ENCODE measurements at places on chromosomes 11 and 22.

GRCh38 chr11:96260067-96260511 is 82.9 kb downstream of the MAML2 start:
- DNase-seq = no peak

DNA sequence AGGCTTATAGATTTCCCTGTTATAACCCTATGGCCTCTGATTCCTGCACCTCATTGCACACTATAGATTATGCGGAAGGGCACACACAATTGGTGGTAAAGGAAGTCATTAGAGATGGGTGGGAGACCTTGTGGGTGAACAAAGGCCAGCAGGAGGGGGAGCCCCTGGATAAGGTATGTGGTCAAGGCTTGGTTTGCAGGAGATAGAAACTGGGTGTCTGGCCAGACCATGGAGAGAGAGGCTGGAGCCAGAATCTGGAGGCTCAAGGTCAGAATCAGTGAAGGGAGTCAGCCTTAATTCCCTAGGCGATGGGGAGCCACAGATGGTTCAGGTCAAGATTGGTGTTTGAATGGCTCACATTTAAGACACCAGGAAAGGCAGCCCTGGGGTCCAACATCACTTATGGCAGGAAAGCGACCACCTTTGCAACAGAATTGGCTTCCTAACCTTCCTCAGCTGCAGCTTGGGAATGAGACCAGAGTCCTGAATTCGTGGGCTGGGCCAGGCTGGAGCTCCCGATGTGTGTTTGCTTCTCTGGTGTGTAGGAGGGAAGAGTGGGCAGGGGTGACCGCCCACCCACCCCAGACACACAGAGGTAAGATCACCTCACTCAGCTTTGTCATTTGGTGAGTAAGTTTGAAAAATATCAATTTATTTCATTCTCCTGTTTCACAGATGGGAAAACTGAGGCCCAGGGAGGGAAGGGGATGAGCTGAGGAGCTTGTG is 22.7 kb upstream of the SCUBE1 start:
- no peak for DNase-seq

GRCh38 chr11:57604296-57605027 is 7.0 kb downstream of the SERPING1 start:
- DNase-seq = no peak

DNA sequence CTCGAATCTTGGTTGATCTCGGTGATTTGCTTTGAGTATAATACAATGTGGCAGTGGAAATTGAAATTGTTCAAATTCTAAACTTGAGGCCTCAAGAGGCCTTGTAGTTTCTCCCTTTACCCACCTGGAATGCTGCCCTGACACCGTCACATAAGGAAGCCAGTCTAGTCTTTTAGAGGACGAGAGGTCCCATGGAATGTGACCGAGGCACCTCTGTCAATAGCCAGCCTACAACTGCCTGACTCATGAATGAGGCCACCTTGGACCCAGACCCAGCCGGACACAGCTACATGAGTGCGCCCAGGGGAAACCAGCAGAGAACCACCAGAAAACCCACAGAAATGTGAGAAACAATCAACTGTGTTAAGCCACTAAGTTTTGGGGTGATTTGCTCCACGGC is 52.5 kb downstream of the RPL27A start:
- DNase-seq = no peak

GRCh38 chr11:46338988-46339666 is 8.1 kb upstream of the DGKZ start:
- peak; percentile 98 for DNase-seq

GRCh38 chr11:71563406-71563805 is 2.0 kb upstream of the KRTAP5-10 start:
- DNase-seq = no peak

GRCh38 chr11:66478729-66479393 is 1.4 kb upstream of the DPP3 start:
- DNase-seq = peak; percentile 27

DNA sequence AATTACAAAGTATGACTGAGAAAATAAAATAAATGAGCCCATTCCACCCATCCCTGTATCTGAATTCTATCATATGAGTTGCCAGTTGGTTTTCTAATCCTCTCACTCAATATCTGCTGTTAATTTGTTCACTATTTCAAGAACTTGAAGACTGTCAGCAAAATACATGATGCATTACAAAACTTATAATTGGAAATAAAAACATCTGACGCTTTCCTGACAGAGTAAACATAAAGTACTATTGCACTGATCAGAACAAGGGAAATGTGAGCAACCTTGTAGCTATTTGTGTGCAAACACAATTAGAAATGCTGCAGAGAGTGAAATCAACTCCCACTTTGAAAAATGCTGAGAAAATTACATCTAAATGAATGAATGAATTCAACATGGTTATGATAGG is 97.1 kb downstream of the MPPED2 start:
- no peak for DNase-seq

DNA sequence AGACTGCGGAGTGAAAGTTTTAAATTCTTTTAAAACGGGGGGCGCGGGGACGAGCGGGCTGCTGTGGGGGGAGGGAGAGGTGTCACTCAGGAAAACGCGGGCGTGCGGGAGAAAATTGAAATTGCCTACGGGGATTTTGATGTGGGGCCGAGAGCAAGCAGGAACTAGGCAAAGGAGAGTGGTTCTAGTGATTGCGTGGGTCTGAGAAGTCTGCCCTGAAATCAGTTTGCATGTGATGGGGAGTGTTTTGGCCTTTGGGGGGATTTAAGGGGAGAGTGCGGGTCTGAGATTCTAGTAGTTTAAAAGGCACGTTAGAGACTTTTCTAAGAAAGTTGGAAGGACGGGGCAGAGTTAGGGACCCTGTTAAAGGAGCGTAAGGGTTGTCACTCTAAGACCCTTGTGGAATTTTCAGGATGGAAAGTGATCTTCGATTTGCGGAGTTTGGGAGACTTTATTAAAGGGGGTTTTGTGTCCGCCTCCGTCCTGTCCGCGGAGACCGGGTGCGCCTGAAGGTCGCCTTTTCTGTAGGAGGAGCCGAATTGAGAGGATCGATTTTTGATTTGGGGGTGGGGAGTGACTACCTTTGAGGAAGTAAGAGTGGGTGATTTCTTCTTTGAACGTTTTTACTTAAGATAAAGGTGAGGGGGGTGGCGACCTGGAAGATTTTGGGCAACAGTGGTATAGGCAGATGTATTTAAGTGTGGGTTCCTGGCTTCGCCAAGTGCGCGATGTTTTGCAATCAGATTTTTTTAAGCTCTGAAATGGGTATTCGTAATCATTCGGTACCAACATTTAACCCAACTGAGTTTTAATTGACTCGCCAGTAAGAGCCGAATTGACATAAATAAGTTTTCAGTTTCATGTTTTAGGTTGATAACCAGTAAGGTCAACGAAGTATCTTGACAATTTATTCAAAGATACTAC is 1.1 kb downstream of the EED start:
- peak; percentile 33 for DNase-seq

DNA sequence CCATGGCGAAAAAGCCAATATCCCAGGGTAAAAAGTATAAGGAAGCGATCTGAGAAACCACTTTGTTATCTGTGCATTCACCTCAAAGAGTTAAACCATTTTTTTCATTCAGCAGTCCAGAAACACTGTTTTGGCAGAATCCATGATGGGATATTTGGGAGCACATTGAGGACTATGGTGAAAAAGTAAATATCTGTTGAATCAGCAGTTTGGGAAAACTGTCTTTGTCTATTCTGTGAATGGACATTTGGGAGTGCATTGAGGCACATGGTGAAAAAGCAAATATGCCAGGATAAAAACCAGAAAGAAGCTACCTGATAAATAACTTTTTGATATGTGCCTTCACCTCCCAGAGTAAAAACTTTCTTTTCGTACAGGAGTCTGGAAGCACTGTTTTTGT is 187.4 kb downstream of the OR4A47 start:
- DNase-seq = no peak

DNA sequence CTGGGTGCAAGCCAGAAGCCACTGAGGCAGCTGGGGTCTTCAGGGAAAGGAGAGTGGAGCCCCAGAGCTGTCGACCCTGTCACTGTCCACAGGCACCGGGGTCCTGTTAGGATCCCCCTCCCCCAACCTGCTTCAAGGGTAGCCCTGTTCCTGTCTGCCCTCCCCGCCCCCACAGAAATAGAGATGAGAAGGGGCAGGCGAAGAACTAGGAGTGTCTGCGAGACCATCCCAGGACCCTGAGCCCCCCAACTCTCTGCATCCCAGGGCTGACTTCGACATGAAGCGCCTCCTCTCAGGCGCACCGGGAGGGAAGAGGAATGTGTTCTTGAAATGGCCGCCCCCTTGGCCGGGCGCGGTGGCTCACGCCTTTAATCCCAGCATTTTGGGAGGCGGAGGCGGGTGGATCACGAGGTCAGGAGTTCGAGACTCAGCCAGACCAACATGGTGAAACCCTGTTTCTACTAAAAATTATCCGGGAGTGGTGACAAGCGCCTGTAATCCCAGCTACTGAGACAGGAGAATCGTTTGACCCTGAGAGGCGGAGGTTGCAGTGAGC is 607 bp upstream of the ZNF70 start:
- peak; percentile 44 for DNase-seq

GRCh38 chr11:124670732-124671131 is 2.8 kb downstream of the SIAE start:
- DNase-seq = no peak

- DNase-seq = no peak
These were observed 1013.9 kb downstream of the TBC1D22A start for GRCh38 chr22:47776329-47776728.

GRCh38 chr11:120020486-120020885 is 117.4 kb downstream of the TRIM29 start:
- no peak for DNase-seq

DNA sequence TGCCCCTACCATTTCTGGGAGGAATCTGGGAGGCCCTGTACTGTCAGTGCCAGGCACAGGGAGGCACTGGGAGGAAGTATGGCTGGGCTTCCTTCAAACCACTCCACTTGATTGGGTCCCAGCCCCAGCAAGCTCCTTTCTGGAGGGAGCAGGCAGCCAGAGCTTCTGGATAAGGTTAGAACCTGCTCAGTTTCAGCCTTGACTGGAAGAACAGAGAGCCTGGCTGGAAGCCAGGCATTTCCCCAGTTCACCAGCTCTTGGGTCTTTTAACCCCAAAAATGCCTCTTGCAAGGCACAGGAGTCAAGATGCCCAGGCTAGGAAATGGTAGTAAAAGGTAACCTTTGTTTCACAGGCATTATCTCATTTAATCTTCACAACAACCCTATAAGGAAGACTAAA is 9.0 kb upstream of the KCTD14 start:
- no peak for DNase-seq

DNA sequence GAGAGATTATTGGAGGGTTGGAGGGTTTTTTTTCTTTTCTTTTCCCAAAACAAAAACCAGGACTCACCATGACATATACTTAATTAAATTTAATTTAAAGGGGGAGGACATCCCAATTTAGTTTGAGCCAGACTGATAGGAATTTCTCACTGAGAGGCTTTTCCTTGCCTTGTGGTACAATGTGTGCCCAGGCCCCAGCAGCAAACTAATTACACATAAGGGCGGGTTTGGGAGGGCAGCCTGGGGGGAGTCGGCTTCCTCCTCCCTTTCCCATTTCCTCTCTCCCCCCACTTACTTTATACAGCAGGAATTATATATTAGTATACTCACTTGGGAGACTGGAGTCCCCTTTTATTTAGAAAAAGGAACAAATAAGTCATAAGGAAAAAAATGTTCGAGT is 2.9 kb downstream of the TEAD1 start:
- DNase-seq = peak; percentile 16

GRCh38 chr11:96124155-96124554 is 200.2 kb upstream of the MTMR2 start:
- DNase-seq = no peak

- no peak for DNase-seq
These were observed at the start of gene RBMXL2 for GRCh38 chr11:7088921-7089320. Gene RBMXL2 (plus strand): TSS chr11:7088998. CDS start chr11:7089121, 123 bp downstream.

DNA sequence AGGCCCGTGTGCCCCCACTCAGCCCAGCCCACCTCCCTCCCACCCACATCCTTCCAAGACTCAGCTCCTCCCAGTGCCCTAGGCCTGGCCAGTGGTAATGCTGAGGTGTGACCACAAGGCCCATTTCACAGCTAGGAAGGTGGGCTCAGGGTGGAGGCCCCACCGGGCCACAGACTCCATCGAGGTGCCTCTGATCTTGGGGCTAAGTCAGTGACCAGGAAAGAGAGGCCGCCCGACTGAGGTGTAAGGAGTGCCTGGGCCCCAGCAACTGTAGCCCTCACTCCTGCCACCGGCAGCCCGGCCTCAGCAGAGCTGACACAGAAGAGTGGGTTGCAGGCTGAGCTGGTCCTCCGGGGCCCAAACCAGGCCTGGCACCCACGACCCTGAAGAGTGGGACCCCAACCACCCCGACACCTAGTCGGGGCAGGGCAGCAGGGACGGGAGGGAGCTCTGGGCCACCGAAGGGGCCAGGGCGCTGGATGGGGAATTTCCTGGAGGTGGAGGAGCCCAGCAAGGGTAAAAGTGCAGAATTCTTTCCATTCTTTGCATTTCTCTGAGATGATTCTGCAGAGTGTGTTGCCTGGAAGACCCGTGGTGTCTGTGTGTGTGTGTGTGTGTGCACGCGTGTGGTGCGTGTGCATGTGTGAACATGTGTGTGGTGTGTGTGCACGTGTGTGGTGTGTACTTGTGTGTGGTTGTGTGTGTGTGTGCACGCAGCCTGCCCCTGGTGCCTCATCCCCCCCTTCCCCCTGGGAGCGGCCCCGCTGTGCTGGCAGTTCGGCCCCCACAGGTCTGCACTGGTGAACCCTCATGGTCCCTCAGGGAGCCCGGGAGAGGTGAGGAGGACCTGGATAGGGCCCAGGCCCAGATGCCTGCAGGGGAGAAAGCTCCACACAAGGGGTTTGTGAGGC is 8.3 kb upstream of the PIM3 start:
- DNase-seq = no peak

DNA sequence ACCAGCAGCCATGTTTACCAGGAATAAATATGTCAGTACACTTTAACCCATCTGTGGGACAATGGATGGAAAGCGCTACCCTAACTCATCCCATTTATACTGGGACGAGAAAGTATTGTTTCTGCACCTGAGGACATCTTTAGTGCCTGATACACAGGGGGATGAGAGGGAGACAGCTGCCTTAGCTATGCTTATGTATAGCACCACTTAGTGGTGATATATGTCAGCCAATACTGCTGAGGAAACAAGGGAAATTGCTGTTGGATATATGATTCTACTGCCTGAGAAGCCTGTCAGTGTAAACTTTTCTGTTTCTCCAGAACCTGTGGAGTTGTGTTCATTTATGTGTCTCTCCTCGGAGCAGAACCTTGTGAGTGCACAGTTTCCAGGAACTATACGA is 13.3 kb upstream of the CEP295 start:
- DNase-seq = peak; percentile 15

- DNase-seq = peak; percentile 54
These were observed 31.8 kb downstream of the BID start for GRCh38 chr22:17742527-17742902.

Data from NCI-H146 (cell line).